Stimulated activated CD8-positive, alpha-beta memory T cell treated with anti-CD3 and anti-CD28 coated beads, Interleukin-4, amount 100 ng/mL, for 4 hours (primary cell): ENCODE measurements at places on chromosomes 12 and 14.

- DNase-seq, result no peak
Measured at GRCh38 chr12:116955382-116956021, 44.8 kb downstream of the FBXW8 start.

GRCh38 chr14:77660754-77661153, 44.3 kb upstream of the SPTLC2 start:
- DNase-seq, result no peak

GRCh38 chr12:2335513-2335912, 282.7 kb downstream of the CACNA1C start:
- DNase-seq, result no peak

- no peak for DNase-seq
Measured at GRCh38 chr12:110279566-110280375, 1.3 kb upstream of the ATP2A2 start.

- no peak for DNase-seq
Measured at GRCh38 chr14:92392711-92393110, 69.7 kb downstream of the SLC24A4 start.
